ENCODE measurements at places on chromosomes 2 and 18.

GRCh38 chr2:186612555-186613440 lies 22.9 kb downstream of the ITGAV start:
- no peak for DNase-seq

GRCh38 chr2:195838002-195838401 lies 181.0 kb downstream of the SLC39A10 start:
- no peak for DNase-seq

DNA sequence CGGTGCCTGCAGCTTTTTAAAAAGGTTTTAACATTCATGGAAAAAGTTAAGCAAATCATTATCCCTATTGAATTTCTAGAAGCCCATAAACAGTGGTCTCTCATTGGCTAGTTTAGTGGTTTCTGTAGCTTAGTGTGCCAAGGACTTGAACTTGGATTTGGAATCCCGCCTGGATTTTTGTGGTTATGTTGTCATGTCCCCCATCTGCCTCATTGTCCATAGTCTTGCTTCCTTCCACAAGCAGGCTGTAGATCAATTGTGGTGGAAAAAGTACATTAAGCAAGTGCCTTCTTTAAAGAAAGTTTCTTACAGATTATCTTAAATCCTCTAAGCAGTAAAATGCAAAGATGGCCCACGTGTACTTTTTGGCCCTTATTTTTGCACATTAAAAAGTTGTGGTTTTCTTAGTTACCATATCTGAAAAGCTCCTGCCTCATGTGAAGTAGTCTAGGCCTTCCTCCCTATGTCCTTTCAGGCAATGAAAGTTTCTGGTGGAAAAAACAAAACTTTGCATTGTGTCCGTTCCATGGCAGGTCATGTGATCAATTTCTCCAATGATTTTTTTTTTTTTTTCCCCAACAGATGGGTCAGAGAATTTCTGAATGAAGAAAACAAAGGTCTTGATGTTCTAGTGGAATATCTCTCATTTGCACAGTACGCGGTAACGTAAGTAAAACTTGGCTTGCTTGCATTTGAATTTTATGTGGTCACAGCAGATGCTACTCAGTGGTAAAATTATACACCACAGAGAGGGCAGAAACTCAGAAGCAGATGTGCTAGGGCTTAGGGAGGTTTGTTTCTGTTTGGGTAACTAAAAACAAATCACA lies 158.9 kb downstream of the PRPF40A start:
- no peak for DNase-seq

DNA sequence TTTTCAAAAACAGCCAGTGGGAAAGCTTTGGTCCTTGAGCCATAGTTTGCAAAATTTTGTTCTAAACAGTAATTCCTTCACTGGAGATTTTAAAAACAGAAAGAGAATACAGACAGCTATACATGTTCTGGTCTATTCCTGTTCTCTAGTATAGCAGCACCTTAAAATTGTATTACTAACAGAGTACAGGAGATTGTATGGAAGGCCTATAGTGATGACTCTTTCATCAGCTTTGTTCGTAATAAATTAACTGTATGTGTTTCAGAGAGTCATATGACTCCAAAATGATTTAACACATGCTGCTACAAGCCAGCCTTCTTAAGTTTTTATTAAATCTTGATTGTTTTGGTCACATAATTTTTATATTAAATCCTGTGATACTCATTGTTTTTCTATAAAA lies 1124.6 kb upstream of the FAM98A start:
- DNase-seq, result no peak

DNA sequence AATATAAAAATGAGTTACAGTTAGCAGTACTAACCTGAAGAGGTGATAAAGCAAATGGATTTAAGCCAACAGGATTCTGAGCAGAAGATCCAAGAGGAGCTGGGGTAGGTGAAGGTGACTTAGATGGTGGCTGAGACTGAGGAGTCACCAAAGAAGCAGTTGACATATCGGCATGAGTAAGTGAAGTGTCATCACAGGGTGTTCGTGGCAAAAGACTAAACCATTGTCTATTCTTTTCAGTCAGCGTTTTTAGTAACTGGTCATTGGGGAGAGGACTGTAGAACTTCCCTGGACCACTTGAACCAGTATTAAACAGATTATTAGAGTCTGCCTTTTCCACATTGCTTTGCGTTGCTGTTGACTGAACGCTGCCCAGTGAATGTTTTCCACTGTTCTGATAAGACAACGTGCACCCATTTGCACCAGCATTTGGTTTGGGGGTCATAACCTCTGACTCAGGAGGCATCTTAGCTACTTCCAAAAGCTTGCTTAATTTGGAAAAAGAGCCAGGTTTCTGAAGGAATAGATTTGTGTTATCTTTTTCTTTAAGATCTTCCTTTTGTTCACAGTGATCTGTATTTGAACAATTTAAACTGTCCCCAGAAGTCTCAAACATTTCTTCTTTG lies 63.3 kb upstream of the WDSUB1 start:
- DNase-seq, result no peak

DNA sequence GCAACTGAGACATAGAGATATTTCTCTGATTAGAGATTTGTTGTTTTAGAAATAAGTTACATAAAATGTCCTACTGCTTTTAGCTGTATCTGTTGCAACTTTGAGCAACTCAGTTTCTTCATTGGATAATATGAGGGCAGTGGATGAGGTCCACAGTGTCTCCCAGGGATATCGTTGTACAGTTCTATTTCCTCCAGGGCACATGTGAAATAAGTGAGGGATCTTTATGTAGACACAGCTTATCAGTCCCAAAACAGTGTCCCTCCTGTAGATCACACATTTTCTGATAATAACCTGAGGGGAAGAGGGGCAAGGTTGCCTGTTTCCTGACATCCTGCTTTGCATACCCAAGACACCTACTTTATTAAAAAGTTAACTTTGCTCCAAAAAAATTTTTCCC lies 1231.2 kb upstream of the ZEB2 start:
- DNase-seq, result no peak

GRCh38 chr18:8301427-8302172 lies 307.6 kb upstream of the RAB12 start:
- DNase-seq, result peak; percentile 60

DNA sequence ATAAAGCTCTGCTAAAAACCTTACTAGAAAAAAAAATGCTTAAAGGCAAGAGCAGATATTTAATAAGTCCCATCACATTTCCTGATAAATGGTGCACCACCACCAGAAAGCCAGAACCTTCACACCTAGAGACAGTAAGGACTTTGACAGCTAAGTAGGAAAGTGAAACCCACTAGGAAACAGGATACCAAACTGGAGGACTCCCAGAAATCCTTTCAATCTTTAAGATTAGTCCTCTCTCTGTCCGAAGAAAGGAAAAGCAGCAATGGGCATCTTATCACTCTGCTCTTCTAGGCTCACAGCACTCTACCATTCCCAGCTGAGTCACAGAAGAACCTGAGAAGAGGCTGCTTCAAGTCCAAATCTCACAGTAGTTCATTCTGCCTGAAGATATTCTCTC lies 3.7 kb downstream of the DYM start:
- DNase-seq, result no peak

DNA sequence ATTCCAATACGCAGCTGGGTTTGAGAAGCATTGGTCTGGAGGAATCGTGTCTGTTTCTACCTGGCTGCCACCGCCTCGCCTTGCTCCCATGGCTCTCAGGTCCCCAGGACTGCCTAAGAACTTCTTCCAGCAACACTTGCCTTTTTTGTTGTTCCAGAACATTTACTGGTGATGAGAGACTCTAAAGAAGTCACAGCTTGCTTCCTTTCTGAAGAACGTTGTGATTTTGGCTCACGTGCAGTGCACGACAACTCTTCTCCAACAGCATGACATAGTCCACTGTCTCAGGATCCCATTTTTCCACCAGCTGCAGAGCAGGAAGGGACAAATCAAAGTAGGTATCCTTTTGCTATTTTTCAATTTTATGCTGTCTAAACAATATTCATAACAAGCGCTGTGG lies 940.9 kb downstream of the SLC4A3 start:
- DNase-seq, result no peak

- no peak for DNase-seq
Measured at GRCh38 chr18:30358555-30358954, 684.0 kb downstream of the DSC3 start.

- DNase-seq, result no peak
Measured at GRCh38 chr2:152433289-152433688, 98.3 kb downstream of the FMNL2 start.

GRCh38 chr2:145066151-145066661 lies 546.3 kb upstream of the ZEB2 start:
- no peak for DNase-seq

DNA sequence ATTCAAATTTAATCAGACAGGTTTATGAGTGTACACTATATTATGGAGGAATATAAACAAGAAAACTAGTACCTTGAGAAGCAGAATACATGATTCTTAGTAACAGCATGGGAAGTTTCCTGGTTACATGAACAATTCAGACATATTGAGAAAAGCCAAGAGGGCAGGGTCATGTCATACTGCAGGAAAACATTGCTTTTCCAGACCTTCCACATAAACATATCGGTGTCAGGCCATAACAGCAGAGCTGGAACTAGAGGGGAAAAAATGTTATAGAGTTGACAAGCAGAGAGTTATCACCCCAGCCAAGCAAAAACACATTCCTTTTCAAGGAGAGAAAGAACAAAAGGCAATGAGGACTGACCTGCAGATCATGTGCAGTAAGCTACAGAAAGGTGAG lies 74.7 kb upstream of the ZNF236 start:
- no peak for DNase-seq

DNA sequence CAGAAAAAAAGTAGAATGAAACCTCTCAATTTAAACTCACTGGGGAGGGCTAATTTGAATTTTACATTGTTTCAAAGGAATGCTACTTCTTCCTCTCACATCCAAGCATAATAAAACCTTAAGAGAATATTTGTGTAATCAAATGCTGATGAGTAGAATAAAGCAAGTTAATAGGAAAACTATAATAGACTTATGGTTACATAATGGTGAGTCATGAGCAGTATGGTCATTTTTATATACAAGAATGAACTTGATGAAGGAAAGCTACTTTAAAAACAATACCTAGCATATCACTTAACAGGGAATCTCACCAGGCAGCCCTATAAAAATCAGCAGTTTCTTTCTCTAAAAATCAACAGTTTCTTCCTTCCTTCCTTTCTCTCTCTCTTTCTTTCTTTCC lies 80.3 kb downstream of the VSNL1 start:
- no peak for DNase-seq

GRCh38 chr2:120481446-120482194 lies 135.7 kb downstream of the INHBB start:
- DNase-seq, result no peak

- DNase-seq, result no peak
Measured at GRCh38 chr2:120558847-120559246, 176.8 kb upstream of the GLI2 start.
